ENCODE measurements at places on chromosomes 2 and 18.
A peak's percentile ranks its signal among the peaks of the same experiment; 100 is the strongest.

- DNase-seq = no peak
Observed at GRCh38 chr2:226142463-226142862, 657.2 kb downstream of the IRS1 start.

- DNase-seq = peak; percentile 40
Observed at GRCh38 chr2:197516393-197516761, 511 bp downstream of the MOB4 start.

- no peak for DNase-seq
Observed at GRCh38 chr2:28635191-28635611, 116.4 kb upstream of the PPP1CB start.

DNA sequence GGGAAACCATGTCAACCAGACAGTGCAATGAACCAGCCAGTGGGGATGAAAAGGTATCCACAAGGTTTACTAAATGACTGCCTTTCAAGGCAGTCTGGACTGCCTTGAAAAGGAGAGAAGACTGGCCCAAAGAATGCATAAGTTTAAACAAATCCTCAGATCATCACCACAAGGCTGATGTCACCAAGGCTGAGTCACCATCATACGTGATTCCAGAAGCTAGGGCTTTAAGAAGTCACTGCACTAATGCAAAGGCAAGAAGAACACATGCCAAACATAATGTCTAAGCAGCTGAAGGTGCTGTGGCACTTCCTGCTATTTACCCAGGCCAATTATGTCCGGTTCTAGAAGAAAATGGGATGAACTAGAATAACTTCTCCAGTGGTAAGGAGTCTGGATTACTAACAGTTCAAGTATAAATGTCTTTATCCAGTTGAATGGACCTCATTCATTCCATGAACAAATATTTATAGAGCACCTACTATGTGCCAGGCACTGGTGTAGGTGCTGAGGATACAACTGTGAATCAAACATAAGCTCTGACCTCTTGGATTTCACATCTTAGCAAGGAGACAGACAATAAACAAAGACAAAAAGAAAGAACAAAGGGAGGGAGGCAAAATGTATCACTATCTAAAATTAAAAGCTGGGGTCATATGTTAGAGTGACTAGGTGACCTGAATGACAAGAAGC is 37.6 kb upstream of the ONECUT2 start:
- peak; percentile 76 for DNase-seq

DNA sequence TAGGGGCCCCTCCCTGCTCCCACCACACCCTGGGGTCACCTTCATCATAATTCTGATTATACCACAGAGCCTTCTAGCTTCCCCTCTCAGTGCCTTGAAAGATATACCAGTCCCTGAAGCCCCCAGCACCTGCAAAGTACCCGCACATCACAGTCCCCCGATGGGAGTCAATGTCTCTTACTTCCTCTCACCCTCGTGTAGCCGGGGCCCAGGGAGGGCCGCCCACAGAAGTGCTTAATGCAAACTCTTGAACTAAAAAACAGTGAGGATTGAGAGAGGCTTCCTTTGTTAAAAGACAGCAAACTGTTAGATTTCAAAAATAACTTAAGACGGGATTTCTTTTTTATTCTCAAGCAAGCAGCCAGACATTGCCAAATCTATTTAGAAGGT is 76.5 kb downstream of the SFXN5 start:
- DNase-seq = no peak

- no peak for DNase-seq
Observed at GRCh38 chr2:157267476-157267875, 10.0 kb downstream of the GALNT5 start.

- no peak for DNase-seq
Observed at GRCh38 chr2:55422876-55423665, 3.4 kb upstream of the CCDC88A start.

DNA sequence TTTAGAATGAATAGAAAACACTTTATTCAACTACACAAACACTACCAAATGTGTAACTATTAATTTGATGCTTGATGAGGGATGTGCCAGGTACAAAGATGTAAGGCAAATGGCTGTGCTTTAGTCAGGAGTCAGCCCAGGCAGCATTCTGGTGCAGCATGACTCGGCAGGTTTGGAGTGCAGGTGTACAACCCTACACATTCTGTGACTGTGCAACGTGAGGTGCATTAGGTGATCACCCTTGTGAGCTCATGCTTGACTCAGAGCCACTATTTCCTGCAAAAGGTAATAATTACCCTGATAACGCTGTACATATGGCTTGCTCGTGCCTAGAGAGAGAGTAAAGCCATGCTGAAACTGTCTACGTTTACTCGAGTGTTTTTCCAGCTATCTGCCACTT is 288.7 kb upstream of the DSEL start:
- no peak for DNase-seq

DNA sequence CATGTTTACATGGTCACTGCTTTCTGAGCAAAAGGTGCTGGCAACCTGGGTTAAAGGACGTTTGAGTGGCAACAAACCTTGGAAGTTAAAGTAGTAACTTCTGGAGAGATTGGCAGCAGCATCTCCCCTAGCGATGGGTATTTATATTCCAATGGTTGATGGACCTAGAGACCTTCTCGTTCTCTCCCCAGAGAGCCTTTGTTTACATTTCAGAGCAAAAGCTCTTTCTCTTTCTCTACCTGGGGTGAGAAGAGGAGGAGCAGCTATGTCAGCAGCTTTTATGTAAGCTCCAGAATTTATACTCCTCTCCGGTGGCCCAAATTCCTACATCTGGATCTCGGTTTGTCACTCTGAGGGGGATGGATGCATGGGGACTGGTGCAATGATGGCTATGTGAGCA is 213.7 kb upstream of the ARL4C start:
- DNase-seq = no peak

DNA sequence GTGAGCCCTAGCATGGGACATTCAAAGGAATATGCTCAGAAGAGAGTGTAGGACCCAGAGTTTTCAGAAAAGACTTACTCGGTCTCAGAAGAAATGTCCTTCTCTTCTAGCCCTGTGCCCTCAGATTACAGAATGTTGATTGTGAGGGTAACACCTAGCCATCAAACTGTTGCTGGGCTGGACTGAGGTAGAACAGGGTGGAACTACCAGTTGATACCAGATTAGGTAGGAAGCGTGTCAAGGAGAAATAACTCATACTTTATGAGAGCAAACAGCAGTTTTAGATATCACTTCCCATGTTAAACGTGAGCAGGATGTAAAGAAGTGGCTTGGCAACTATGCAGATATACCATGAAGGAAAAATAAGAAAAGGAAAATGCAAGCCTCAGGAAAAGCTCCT is 22.8 kb downstream of the PLEKHB2 start:
- no peak for DNase-seq

- peak; percentile 56 for DNase-seq
Observed at GRCh38 chr18:34772887-34773286, 62.8 kb downstream of the DTNA start.

GRCh38 chr2:10449486-10449831 is 1.3 kb upstream of the ODC1 start:
- no peak for DNase-seq

- peak; percentile 79 for DNase-seq
Observed at GRCh38 chr2:214542866-214543265, 132.0 kb downstream of the VWC2L start.
